ENCODE measurements at places on chromosomes 1 and 21.
A peak's percentile ranks its signal among the peaks of the same experiment; 100 is the strongest.

- DNase-seq = no peak
Measured at GRCh38 chr1:20209471-20209870, 23.2 kb upstream of the PLA2G2C start.

DNA sequence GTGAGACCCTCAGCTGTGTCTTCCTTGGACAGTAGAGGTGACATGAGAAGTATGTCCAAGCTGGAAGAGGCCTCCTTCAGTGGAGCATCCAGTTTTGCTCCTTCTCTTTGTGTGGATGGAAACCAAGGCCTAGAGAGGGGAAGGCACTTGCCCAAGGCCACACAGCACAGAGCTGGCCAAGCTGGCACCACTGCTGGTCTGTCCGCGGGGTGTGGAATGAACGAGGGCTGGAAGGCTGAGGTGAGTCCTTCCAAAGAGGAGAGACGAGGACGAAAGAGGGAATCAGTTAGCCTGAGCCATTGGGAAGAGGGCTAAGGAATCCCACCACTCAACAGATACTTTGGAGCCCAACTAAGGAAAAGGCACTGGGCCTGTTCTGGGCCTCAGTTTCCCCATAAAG lies 27.8 kb upstream of the SELENON start:
- DNase-seq = no peak

- DNase-seq = no peak
Measured at GRCh38 chr1:193181536-193181935, 4.9 kb downstream of the B3GALT2 start.

GRCh38 chr1:112790920-112791722 lies 76.0 kb upstream of the PPM1J start:
- DNase-seq = no peak

GRCh38 chr1:28756846-28757245 lies 20.1 kb downstream of the YTHDF2 start:
- no peak for DNase-seq

DNA sequence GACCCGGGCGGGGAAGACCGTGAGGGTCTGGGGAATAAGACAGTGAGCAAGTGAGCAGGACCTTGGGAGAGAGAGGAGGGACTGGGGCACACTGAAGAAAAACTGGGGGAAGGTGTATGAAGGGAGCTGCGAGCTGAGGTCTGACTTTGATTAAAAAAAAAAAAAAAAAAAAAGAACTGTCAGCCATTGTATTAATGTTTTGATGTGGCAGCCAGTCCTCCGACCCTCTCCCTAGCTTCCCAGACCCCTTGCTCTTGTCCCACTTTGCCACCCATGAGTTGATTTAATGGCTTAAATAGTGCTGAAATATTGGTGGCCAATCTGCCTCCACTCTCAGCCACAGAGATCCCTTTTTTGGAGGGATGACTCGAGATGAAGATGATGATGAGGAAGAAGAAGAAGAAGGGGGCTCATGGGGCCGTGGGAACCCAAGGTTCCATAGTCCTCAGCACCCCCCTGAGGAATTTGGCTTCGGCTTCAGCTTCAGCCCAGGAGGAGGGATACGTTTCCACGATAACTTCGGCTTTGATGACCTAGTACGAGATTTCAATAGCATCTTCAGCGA lies 652 bp downstream of the HAX1 start:
- DNase-seq = no peak

- DNase-seq = peak; percentile 56
Measured at GRCh38 chr1:248924696-248925532, 18.9 kb downstream of the PGBD2 start.

- DNase-seq = no peak
Measured at GRCh38 chr1:110291241-110292030, 47.7 kb upstream of the RBM15 start.

DNA sequence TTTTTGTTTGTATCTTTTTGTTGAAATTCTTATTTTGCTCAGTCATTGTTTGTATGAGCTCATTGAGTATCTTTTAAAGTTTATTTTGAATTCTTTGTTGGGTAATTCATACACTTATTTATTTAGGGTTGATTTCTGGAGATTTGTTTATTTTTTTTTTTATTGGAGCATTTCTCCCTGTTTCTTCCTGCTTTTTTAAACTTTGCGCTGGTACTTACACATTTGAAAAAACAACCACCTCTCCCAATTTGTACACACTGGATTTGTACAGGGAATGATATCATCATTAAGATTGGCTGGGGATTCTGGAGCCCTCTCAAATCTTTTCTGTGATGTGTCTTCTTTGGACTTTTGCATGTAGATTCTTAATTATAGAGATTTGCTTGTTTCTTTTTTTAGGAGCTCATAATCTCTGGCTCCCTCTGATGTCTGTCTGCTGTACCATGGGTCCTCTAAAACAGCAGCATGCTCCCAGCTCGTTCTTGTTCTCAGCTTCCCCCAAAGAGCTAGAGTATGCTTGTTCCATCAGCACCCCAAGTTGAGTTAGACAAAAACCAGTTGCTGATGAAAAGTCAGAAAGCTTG lies 310.7 kb downstream of the DUSP10 start:
- no peak for DNase-seq

- DNase-seq = no peak
Measured at GRCh38 chr21:39064325-39065012, 118.8 kb downstream of the PSMG1 start.

GRCh38 chr1:22754824-22755223 lies 44.2 kb downstream of the EPHB2 start:
- DNase-seq = no peak

GRCh38 chr1:230153641-230154296 lies 86.7 kb downstream of the GALNT2 start:
- peak; percentile 90 for DNase-seq

GRCh38 chr1:8848663-8849386 lies 29.7 kb downstream of the ENO1 start:
- DNase-seq = peak; percentile 89

- DNase-seq = no peak
Measured at GRCh38 chr1:151721788-151722510, 627 bp downstream of the RIIAD1 start.

DNA sequence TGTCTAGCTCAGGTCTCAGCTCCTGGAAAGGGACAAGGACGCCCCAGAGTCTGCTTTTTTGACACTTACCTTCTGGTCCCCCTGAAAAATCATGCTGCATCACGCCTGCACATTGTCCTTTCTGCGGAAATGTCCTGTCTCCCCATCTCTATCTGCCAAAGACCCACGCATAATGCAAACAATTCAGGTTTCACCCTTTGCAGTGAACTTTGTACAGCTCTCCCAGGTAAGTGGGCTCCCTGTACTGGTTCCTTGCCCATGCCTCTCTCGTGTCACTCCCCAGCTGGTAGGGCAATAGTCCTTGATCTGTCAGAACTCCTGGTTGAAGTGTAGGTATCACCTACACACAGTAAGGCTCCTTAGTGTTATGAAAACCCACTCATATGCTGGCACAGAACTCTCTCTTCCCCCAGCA lies 102.9 kb upstream of the IRF2BP2 start:
- DNase-seq = no peak

DNA sequence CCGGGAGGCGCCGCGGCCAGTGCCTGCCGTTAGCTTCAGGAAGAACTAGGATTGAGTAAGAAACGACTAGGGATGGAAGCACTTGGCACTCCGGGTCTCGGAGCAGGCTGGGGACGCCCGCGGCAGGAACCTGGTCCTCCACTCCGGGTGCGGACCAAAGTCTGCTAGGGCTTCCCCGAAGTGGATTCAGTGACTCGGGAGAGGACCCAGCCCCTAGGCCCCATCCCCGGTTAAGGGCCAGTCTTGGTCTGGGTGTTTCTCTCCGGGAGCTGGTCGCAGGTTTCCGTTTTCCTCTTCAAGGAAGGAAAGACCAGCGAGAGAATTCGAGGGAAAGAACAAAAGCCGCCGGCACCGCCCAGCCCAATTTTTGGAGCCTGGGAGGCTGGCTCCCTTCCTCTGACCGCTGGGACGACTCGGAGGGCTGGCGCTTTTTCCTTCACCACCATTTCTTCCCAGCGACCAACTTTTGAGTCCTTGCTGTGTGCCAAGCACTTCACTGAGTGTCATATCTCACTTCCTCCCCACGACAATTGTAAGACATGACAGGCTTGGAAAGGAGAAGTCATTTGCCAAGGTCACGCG lies 16.8 kb upstream of the STMN1 start:
- DNase-seq = peak; percentile 50

DNA sequence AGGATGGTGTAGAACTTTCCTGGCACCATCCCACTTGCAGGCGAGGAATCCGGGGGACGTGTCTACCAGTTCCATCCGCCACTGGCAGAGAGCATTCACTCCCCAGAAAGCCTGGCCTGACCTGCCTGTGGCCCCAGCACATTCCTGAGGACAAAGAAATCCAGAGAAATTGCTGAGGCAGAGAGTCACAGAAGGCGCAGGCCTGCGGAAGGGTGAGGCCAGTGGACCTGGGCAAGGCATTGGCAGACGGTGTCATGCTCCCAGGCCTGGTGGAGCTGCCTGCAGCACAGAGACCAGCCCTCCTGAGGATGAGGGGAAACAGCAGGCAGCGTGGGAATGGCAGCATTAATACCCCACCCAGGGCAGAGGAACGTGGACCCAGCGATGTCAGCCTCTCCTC lies 81.2 kb upstream of the F3 start:
- DNase-seq = no peak

DNA sequence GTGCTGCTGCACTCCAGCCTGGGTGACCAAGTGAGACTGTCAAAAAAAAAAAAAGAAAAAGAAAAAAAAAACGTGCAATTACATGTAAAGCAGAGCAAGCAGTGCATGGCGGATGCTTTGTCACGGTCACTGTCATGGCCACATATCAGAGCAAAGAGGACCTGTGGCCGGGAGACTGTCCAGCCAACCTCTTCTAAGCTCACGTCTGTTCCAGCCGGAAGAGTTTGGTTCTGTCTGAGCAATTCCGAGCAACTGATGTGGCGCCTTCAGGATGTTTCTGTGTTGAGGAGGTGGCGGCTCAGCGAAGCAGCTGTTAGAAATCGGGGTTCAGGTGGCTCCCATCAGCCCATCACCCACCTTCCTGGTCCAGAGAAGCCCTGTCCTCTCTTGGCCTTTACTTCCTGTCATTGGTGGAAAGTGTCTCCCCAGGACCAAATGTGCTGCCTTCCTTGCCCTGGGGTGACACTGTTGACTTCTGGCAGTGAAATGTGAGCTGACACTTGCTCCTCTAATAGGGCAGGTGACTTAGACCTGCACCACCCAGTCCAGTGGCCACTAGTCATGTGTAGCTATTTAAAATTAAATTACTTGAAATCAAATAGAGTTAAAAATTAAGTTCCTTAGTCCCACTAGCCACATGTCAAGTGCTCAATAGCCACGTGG lies 59.9 kb downstream of the ARHGEF10L start:
- no peak for DNase-seq

DNA sequence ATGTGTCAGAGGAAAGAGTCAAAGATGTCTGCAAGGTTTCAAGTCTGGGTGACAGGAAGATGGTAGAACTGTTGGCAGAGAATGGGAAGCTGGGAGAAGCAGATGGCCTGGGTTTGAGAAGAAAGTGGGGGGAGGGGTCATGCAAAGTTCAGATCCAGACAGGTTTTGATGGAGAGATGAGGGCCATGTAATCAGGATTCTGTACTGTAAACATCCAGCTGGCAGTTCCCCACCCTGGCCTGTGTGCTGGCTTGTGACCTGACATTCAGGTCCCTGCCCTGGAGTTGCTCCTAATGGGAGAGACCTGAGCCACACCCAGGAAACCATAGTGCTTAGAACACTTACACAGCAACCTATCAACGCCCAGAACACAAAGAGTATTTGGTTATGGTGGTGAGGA lies 15.6 kb upstream of the ETV3 start:
- DNase-seq = no peak

GRCh38 chr1:154577346-154578057 lies 9.9 kb downstream of the CHRNB2 start:
- no peak for DNase-seq

DNA sequence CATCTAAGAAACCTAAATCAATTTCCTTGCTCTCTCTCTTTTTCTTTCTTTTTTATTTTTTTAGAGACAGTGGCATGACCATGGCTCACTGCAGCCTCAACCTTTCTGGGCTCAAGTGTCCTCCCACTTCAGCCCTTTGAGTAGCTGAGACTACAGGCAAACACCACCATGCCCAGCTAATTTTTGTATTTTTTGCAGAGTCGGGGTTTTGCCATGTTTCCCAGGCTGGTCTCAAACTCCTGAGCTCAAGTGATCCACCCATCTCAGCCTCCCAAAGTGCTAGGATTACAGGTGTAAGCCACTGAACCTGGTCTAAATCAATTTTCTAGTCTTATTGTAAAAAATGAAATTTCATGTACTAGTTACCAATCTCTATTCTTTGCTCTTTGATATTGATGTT lies 108.9 kb downstream of the LHX8 start:
- DNase-seq = no peak

DNA sequence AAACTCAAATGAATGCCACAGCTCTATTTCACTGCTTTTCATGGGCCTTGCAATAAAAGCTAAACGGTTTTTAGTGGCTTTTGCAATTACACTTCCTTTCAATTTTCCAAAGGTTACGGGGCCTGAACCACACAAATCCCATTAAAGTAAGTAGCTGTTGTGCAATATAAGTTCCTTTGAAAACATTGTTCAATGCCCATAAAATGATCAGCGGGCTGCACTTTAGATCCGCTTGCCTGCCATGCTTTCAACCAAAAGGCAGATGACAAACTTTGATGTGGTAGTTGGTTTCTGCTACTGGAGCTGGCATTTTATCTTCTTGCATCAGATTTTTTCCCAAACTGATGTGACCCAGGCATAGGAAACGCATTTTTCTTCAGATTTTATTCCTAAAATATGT lies 50.2 kb downstream of the PRRX1 start:
- DNase-seq = no peak

DNA sequence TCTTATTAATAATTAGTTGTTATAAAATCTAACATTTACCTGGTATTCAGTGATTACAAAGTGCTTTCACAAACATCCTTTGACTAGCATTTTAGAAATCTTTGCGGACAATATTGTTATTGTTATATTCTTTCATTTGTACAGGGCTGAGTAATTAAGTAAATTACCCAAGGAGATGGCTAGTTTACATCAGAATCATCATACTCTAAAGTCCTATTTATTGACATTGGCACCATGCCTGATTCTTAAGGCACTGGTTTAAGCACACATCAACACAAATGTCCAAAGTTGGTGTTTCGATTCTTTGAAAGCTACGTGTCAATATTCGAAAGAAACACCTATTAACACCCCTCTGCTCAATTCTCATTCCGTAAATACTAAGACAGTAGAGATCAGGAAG lies 424.6 kb upstream of the CHRM3 start:
- no peak for DNase-seq

GRCh38 chr21:44845418-44846223 lies 27.8 kb upstream of the SUMO3 start:
- DNase-seq = peak; percentile 77

DNA sequence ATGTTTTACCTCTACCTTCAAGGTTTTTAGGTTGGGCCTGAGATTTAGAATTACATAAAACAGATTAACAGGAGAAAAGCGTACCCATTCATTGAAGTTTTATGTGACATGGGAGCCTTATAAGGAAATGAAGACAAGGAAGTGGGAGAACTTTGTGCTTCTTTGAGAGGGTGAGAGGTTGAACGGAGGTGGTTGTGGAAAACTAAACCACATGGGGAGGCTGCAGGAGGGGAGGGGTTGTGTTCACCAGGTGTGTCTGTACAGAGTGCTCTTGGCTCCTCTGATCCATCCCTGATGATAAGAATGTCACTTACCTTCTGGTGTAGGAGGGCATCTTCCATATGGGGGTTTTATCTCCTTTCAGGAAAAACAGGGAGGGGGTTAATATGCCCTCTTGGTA lies 2.7 kb downstream of the SLX9 start:
- DNase-seq = no peak

GRCh38 chr21:45055861-45056260 lies 18.5 kb upstream of the ADARB1 start:
- DNase-seq = no peak

- peak; percentile 17 for DNase-seq
Measured at GRCh38 chr1:50264590-50264989, 155.9 kb downstream of the ELAVL4 start.

GRCh38 chr1:78334952-78335351 lies 155.8 kb upstream of the PTGFR start:
- DNase-seq = no peak

All from suppressor macrophage treated with lipopolysaccharide for 4 hours (primary cell).